Activated T-cell treated with anti-CD3 and anti-CD28 coated beads, Interleukin-2, amount 50 U/mL, for 72 hours (primary cell): ENCODE measurements at places on chromosomes 1 and 21. TPM values are rescaled to one million over a fixed set of nuclear protein-coding genes. Genes with fewer than 3 reads are reported as not detected.

AGO4 gene
- 10.9 TPM for total RNA-seq

DNA sequence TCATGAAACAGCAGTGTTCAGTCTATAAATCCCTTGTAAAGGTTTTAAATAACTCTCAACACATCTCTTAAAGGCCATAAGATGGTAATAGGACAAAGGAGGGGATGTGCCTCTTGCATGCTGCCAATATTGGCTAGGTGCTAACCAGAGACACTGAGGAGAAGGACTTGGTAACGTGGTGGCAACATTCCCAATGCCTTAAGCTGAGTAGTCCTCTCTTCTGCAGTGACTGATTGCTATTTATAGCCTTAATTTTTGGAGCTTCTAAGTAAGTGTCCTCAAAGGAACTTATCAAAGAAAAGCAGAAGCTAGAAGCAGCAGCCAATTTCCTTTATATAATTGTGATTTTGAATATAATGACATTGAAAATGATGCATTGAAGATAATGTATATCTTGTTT is 63.0 kb downstream of the DPT start:
- peaks cover 12% of the 10 kb centered on the region for H3K27me3 ChIP-seq
- no peaks in the 10 kb centered on the region for H3K4me1 ChIP-seq
- no peak for DNase-seq
- H3K4me3 ChIP-seq = no peak overlapping the region
- H3K36me3 ChIP-seq = no peaks in the 10 kb centered on the region

DNA sequence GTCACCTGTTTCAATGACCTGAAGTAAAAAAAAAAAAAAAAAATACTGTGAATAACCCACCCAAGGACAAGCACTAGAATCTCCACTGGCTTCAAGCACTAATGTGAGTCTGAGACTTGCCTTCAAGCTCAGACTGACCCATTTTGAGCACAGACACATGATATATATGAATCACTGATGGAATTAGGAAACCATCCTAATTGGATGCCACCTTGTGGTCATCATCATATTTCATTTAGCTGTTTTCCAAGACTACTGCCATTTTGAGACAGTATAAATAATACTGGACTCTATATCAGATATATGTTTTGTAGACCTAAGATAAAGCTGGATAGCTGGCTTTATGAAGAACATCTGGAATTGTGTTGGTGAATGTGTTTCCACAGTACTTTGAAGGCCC is 1232.0 kb downstream of the KCNT2 start:
- no peaks in the 10 kb centered on the region for H3K27me3 ChIP-seq
- no peaks in the 10 kb centered on the region for H3K36me3 ChIP-seq
- no peaks in the 10 kb centered on the region for H3K4me1 ChIP-seq
- H3K4me3 ChIP-seq = no peak overlapping the region

ERO1B gene
- total RNA-seq = 2.2 TPM

GRCh38 chr21:16587681-16588375 is 858.0 kb downstream of the USP25 start:
- H3K36me3 ChIP-seq = no peaks in the 10 kb centered on the region
- no peak overlapping the region for H3K27ac ChIP-seq
- H3K4me1 ChIP-seq = no peaks in the 10 kb centered on the region
- no peak overlapping the region for H3K4me3 ChIP-seq
- H3K27me3 ChIP-seq = no peaks in the 10 kb centered on the region
